ENCODE measurements at places on chromosomes 3 and 15.

- no peak for DNase-seq
These were observed 226.0 kb upstream of the P2RY1 start for GRCh38 chr3:152608696-152609594.

DNA sequence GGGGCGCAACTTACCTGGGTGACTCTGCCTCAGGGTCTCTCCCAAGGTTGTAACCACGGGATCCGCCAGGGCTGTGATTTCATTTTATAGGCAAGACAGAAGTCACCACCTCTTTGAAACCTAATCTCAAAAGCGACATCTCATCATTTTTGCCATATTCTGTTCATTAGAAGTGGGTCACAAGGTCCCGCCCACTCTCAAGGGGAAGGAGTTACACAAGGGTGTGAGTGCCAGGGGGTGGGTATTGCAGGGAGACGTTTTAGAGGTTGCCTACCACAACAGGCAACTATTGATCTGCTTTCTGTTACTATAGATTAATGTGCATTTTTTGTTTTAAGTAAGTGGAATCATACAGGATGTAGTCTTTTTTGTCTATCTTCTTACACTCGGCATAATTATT, 56.6 kb upstream of the ADPGK start:
- DNase-seq, result no peak

- DNase-seq, result no peak
These were observed 9.4 kb upstream of the SEMA3B start for GRCh38 chr3:50259432-50260026.

- DNase-seq, result no peak
These were observed 542.6 kb downstream of the ZBBX start for GRCh38 chr3:166837535-166837934.

DNA sequence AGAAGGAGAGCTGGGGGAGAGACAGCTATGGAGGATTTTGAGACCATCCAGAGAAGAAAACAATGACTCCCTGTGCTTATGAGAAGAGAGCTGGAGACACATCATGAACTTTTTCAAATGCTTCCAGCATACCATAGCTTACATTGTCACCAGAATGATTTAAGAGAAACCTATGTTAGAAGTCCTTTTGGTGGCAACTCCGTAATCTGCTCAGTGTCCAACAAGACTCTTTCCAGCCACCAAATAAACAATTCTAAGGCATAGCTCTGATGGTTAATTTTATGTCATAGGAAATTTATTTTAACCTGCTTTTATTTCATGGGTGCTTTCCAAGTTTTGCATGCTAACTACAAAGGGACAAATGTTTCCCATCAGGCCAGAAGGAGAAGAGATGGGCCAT, 200.3 kb upstream of the MCTP2 start:
- no peak for DNase-seq

GRCh38 chr3:127065561-127066290, 82.8 kb downstream of the PLXNA1 start:
- no peak for DNase-seq
